ENCODE measurements at places on chromosomes 7 and 10. TPM values are rescaled to one million over a fixed set of nuclear protein-coding genes. Genes with fewer than 3 reads are reported as not detected.
A peak's percentile ranks its signal among the peaks of the same experiment; 100 is the strongest.

The CPN1 gene
- total RNA-seq, result 0.12 TPM

The CPVL gene
- total RNA-seq, result 10.3 TPM

The SKIDA1 gene
- 0.34 TPM for total RNA-seq

The GIMAP5 gene
- total RNA-seq, result 0.57 TPM

The CYP3A5 gene
- total RNA-seq, result 1.5 TPM

The PDZD7 gene
- total RNA-seq, result 6.1 TPM

The PIK3AP1 gene
- total RNA-seq, result 7.1 TPM

The HOXA13 gene
- total RNA-seq, result 3.6 TPM

The RPEL1 gene
- total RNA-seq, result 0.10 TPM

DNA sequence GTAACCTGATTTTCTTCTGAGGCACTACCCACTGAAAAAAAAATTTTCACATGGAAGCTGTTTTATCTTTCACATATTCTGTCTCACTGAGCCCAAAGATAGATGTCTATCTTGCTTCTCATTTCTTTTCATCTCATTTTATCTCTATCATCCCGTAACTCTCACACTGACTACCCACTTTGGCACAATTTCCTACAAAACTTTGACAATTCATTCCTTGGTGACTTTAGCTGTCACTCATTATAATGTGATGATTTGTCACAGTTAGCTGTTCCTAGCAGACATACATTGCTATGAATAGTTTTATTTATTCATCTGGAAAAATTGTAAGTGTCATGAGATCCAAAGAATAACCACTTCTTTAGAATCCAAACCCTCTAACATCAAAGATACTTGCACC is 589.9 kb upstream of the TEX47 start:
- no peaks in the 10 kb centered on the region for H3K27me3 ChIP-seq
- H3K4me3 ChIP-seq, result no peak overlapping the region
- DNase-seq, result no peak
- H3K36me3 ChIP-seq, result no peaks in the 10 kb centered on the region
- H3K4me1 ChIP-seq, result no peaks in the 10 kb centered on the region

DNA sequence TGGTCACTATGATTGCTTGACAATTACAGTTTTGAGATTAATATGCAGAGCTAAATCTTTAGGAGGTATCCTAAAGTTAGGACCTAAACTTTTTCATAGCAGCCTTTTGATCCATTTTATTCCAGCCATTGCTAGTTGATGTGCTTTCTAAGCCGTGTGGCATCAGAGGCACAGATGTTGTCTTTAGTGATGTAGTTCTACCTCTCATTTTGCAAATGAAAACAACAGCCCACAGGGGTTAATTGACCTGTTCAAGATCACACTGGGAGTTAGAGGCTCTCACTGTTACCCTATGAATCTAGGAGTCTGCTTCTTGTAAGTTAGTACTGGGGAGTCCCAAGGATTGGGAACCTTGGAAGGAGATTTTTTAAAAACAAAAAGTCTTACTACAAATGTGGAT is 10.6 kb downstream of the AUTS2 start:
- no peak overlapping the region for H3K4me3 ChIP-seq
- H3K27ac ChIP-seq, result no peak overlapping the region
- H3K27me3 ChIP-seq, result no peaks in the 10 kb centered on the region
- H3K36me3 ChIP-seq, result no peaks in the 10 kb centered on the region
- no peaks in the 10 kb centered on the region for H3K4me1 ChIP-seq

DNA sequence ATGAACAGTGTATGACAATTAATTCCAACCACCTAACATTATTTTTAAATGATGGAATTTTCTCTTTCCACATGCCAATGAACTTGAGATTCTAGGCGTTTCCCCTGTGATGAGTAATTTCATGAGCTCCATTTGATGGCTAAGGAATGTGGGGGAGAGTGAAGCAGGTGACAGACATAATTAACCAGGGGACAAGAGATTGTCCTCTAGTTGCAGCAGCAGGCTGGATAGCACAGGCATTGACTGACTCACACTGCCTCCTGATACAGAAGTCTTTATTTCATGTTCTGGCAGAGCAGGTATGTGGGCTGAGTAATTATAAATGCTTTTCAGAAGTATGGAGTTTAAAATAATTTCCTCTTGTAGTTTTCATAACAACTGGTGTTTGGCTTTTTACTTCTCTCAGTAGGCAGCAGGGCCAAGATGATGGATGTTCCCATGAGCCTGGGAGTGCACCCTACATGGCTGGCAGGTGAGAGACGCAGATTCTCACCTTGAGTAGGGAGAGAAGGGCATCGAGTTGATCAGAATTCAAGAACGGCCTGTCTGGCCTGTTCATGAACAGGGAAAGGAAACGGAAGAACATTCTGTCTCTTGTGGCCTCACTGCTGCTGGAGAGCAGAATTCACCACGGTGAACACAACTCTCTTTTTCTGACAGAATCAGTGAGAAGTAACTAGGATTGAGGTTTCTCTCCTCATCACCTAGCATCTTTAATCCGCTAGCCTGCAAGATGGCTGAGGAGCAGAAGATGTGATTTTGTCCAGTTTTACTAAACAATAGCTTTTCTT is 118.8 kb downstream of the AOAH start:
- no peak for DNase-seq
- no peaks in the 10 kb centered on the region for H3K27me3 ChIP-seq

DNA sequence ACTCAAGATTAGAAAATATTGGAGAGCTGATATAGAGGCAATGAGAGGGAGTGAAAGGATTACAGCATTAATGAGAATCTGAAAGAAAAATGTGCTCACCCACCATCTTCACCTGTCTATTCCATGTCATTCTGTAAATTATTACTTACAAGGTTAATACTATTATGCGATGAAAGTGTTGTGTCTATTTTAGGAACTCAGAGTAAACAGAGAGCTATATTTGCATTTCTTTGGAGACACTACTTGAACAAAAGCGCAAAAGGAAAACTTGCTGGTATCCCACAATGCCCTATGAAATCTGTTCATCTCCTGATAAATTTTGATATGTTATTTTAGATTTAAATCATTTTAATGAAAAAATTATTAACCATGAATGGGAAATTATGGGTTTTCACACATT is 196.1 kb downstream of the ZEB1 start:
- no peaks in the 10 kb centered on the region for H3K36me3 ChIP-seq
- no peaks in the 10 kb centered on the region for H3K4me1 ChIP-seq
- H3K27me3 ChIP-seq, result no peaks in the 10 kb centered on the region
- no peak for DNase-seq
- H3K27ac ChIP-seq, result no peak overlapping the region
- H3K4me3 ChIP-seq, result no peak overlapping the region

GRCh38 chr7:50539725-50540124 is 25.5 kb downstream of the DDC start:
- no peak overlapping the region for H3K4me3 ChIP-seq
- H3K27ac ChIP-seq, result no peak overlapping the region
- no peaks in the 10 kb centered on the region for H3K36me3 ChIP-seq
- DNase-seq, result no peak

DNA sequence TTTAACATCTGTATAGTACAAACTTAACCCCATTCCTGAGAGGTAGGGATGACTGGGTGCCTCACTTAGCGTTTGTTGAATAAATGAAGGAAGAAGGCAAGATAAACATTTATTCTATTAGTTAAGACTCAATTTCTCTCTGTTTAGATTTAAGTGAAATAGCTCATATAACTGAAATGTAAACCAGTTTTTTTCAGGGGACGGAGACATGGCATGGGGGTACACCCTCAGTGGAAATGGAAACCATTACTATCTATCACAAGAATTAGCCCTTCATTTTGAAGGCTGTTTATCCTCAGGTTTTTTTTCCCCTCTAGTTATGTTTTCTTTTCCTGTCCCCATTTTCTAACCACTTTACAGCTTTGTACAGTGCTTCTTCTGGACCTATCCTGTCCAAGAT is 35.6 kb upstream of the PDLIM1 start:
- H3K4me3 ChIP-seq, result no peak overlapping the region
- no peak for DNase-seq
- no peaks in the 10 kb centered on the region for H3K36me3 ChIP-seq
- no peaks in the 10 kb centered on the region for H3K4me1 ChIP-seq
- H3K27me3 ChIP-seq, result peaks cover 4% of the 10 kb centered on the region

GRCh38 chr7:77858278-77858677 is 59.7 kb downstream of the PHTF2 start:
- no peak overlapping the region for H3K27ac ChIP-seq
- H3K4me1 ChIP-seq, result no peaks in the 10 kb centered on the region
- no peaks in the 10 kb centered on the region for H3K36me3 ChIP-seq

GRCh38 chr10:59878915-59879314 is 27.4 kb downstream of the CCDC6 start:
- H3K4me1 ChIP-seq, result no peaks in the 10 kb centered on the region
- no peaks in the 10 kb centered on the region for H3K27me3 ChIP-seq
- H3K4me3 ChIP-seq, result no peak overlapping the region
- DNase-seq, result no peak
- H3K27ac ChIP-seq, result no peak overlapping the region
- H3K36me3 ChIP-seq, result no peaks in the 10 kb centered on the region

- no peaks in the 10 kb centered on the region for H3K27me3 ChIP-seq
- no peak overlapping the region for H3K27ac ChIP-seq
- peaks cover 19% of the 10 kb centered on the region for H3K4me1 ChIP-seq
- H3K36me3 ChIP-seq, result no peaks in the 10 kb centered on the region
Measured at GRCh38 chr7:80923211-80923612, 4.4 kb upstream of the SEMA3C start.

DNA sequence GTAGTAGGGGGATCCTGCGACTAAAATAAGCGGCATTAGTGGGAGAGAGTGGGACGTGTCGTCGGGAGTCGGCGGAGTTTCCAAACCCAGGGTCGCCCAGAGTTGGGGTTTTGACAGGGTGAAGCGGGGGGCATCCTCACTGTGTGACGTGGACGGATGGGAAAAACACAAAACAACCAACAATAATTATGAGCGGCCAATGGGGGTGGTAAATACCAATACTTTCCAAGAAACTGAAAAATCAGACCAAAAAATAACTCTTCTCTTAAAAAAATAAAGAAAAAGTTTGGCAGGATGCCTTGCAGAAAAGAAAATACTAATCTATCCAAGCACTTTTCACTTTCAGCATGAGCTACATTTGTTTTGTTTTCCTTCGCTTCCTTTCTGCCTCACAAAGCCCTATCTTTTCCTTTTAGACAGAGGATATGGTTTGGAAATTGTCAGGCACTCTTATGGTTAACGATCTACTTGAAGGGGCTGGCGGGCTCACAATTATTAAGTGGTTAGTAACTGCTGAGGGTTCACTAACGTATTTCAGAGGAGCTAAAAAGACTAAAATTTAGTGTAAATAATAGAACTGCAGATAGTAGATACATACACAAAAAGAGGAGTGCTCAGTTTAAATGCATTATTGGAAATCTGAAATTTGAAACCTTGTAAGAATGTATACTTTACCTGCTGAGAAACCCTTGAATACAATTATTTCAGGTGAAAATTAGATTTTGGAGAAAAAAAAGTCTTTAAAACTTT is 802 bp upstream of the CDK6 start:
- H3K27ac ChIP-seq, result no peak overlapping the region
- peak overlapping the region; percentile 77 for H3K4me3 ChIP-seq
- peaks cover 6% of the 10 kb centered on the region for H3K4me1 ChIP-seq
- DNase-seq, result no peak

DNA sequence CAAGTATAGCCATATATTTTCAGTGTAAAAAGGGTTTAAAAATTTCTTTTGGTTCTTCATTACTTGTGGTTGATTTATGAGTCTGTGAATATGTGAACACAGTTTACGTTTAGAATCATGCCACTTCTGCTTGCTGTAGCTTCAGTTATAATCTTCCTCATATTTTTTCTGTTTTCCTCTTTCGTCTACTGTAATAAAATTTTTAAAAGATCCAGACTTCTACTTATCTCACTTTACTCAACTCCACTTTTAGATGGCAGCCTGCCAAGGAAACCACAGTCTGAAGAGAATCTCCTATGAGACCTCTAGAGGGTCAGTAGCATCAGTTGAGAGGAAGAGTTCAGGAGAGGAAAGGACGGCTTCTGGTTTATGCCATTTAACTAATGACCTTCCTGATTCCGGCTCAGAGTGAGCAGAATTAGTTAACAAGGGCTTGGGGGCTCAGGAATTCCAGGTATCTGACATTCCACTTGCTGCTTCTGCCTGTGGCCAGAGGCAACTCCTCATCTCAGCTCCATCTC is 21.4 kb downstream of the CREB5 start:
- H3K4me1 ChIP-seq, result no peaks in the 10 kb centered on the region
- DNase-seq, result no peak
- H3K27ac ChIP-seq, result no peak overlapping the region
- no peak overlapping the region for H3K4me3 ChIP-seq
- H3K27me3 ChIP-seq, result peaks cover 88% of the 10 kb centered on the region

DNA sequence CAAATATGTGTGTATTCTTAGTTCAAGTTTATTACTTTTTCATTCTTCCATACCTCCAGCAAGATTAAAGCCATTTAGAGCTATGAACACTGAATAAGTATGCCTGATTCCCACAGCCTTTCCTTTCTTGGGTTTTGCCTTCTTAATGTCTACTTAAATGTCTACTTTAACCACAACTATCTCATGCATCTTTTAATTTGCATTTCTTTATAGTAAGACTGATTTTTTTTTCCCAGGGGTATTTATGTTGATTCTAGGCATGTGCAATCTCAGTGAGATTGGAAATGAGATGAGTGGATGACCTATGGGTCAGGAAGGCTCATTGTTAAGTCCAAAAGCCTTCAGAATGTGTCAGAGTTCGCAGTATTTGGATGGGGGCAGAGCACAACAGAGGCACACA is 3.6 kb downstream of the PCBD1 start:
- DNase-seq, result no peak
- peaks cover 36% of the 10 kb centered on the region for H3K36me3 ChIP-seq
- peaks cover 27% of the 10 kb centered on the region for H3K4me1 ChIP-seq

GRCh38 chr7:78562191-78562590 is 763.6 kb downstream of the PHTF2 start:
- no peak overlapping the region for H3K27ac ChIP-seq
- H3K27me3 ChIP-seq, result peaks cover 14% of the 10 kb centered on the region
- no peak overlapping the region for H3K4me3 ChIP-seq
- H3K36me3 ChIP-seq, result no peaks in the 10 kb centered on the region

- H3K36me3 ChIP-seq, result peaks cover 14% of the 10 kb centered on the region
- no peaks in the 10 kb centered on the region for H3K27me3 ChIP-seq
- H3K4me1 ChIP-seq, result no peaks in the 10 kb centered on the region
- H3K27ac ChIP-seq, result peak overlapping the region; percentile 44
- DNase-seq, result peak; percentile 93
Measured at GRCh38 chr10:3173171-3173878, 743 bp upstream of the PITRM1 start.

- no peak for DNase-seq
- no peak overlapping the region for H3K27ac ChIP-seq
- H3K4me1 ChIP-seq, result no peaks in the 10 kb centered on the region
- H3K36me3 ChIP-seq, result no peaks in the 10 kb centered on the region
Measured at GRCh38 chr10:36345807-36346206, 703.7 kb upstream of the FZD8 start.

- no peaks in the 10 kb centered on the region for H3K4me1 ChIP-seq
- H3K36me3 ChIP-seq, result no peaks in the 10 kb centered on the region
Measured at GRCh38 chr10:105029286-105029685, 388.2 kb downstream of the SORCS3 start.

GRCh38 chr7:45718464-45719330 is 144.5 kb downstream of the ADCY1 start:
- no peak overlapping the region for H3K4me3 ChIP-seq
- H3K27ac ChIP-seq, result no peak overlapping the region
- no peaks in the 10 kb centered on the region for H3K4me1 ChIP-seq
- no peaks in the 10 kb centered on the region for H3K27me3 ChIP-seq

GRCh38 chr7:99381664-99382075 is 7.1 kb downstream of the ARPC1B start:
- H3K27ac ChIP-seq, result no peak overlapping the region
- H3K27me3 ChIP-seq, result no peaks in the 10 kb centered on the region
- peaks cover 13% of the 10 kb centered on the region for H3K4me1 ChIP-seq

GRCh38 chr7:129908181-129908580 is 44.6 kb downstream of the UBE2H start:
- DNase-seq, result no peak
- H3K4me3 ChIP-seq, result no peak overlapping the region
- H3K27ac ChIP-seq, result peak overlapping the region; percentile 79

Data from HCT116 (cell line).